ENCODE measurements at places on chromosomes 16 and 17.

GRCh38 chr17:333626-334396, 18.8 kb downstream of the RPH3AL start:
- DNase-seq = no peak

DNA sequence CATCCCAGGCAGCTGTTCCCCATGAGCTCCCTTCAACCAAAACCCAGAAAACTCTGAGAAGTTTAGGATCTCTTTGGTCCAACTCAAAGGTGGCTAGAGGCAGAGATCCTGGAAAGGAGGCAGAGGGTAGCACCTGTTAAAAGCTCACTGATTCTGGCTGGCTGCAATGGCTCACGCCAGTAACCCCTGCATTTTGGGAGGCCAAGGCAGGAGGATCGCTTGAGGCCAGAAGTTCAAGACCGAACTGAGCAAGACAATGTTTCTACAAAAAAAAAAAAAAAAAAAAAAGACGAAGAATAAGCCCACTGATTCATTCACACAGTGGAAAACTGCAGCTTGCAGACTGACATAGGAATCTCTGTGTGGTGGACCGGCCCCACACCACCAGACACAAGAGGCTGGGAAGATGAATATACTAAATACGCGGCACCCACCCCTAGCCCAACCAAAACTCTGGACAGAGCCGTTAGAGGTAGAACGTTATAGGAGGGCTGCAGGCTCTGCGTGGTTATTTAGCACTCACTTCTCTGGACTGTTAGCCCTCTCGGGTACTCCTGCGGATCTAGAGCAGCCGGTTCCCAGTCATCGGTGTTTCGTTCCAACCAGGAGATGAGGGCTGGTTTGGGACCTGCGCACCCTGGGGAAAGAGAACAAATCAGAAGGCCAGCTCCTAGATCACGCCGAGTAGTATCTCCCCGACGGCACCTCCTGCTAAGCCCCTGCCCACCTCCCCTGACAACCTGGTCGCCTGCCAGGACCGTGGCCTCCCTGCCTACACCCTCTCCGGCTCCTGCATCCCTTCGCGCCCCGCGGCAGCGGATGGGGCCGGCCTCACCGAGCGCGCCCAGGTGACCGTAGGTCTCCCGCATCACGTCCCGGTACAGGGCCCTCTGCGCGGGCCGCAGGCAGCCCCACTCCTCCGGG, 925 bp downstream of the ZNF689 start:
- DNase-seq = no peak

- peak; percentile 42 for DNase-seq
Observed at GRCh38 chr16:52812678-52813556, 239.8 kb downstream of the CHD9NB start.

DNA sequence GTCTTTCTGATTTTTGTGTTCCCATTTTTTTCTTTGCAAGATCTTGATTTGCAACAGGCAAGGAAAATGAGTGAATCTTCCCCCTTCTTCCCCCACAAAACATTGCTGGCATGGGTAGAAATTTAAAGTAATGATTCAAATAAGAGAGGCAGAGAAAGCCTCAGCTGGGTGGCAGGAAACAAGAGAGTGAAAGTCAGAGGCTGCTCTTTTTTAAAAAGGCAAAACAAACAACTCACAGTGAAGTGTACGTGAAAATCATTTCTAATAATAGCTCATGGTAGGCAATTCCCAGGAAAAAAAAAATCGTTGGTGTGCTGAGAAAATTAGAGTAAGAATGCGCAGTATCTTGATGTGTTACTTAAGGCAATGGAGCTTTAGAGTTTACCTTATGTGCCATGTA, 229.5 kb downstream of the FTO start:
- no peak for DNase-seq

DNA sequence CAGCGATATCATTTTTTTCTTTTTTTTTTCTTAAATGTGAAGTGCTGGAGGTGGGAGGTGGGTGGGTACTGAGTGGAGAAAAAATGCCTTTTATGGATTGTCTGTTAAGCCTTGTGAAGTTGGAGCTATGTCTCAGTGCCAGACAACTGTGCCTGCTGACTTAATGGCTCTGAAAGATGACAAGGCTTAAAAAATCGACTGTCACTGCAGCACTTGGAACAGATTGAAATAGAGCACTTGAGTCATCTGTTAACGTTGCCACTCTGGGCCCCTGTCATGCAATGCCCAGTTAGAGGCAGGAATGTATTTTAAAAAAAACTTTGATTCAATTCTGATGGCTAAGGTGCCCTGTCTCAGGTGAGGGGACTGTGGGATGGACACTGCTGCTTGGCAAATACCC, 108.2 kb upstream of the HS3ST2 start:
- no peak for DNase-seq

GRCh38 chr16:66608241-66609138, 4.0 kb downstream of the CMTM3 start:
- DNase-seq = peak; percentile 94

- no peak for DNase-seq
Observed at GRCh38 chr16:88365244-88365865, 17.4 kb upstream of the ZNF469 start.

GRCh38 chr17:68835071-68835470, 120.1 kb downstream of the ABCA8 start:
- no peak for DNase-seq
